GM18507 (cell line): ENCODE measurements at places on chromosomes 1 and 21.

DNA sequence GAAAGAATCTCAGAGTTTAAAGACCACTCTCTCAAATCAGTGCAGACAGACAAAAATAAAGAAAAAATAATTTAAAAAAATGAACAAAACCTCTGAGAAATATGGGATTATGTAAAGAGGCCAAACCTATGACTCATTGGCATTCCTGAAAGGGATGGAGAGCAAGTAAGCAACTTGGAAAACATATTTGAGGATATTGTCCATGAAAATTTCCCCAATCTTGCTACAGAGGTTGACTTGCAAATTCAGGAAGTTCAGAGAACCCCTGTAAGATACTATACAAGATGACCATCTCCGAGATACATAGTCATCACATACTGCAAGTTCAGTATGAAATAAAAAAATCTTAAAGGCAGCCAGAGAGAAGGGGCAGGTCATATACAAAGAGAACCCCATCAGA, 43.7 kb upstream of the IVNS1ABP start:
- no peak for DNase-seq

DNA sequence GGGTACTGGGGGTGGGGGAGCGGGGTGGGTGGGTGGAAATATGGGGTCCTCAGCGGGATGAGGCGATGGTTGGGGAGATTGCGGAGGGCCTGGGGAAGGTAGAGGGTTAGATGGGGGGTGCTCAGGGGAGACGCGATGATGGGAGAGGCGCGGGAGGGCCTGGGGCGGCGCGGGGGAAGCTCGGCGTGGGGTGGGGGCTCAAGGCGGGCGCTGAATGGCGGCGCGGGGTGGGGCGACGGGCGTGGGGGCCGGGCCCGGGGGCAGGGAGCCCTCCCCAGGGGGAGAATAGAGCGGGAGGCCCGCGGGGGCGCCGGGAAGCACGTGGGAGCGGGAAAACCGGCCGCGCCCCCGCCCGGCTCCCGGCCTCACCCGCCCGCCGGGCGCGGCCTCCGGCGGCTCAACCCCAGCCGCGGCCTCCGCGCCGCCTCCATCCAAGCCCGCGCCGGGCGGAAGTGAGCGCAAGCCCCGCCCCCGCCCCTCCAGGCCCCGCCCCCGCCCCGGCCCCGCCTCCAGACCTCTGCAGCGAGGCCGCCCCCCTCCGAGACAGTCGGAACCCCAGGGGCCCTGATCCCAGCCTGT, at the start of gene FAAP20:
FAAP20 (minus strand) TSS at position 454 of the 579 bp plus-strand sequence; CDS start at position 431, 23 bp downstream.
- DNase-seq: peak; percentile 82

GRCh38 chr1:153803470-153804056, 28.4 kb downstream of the SLC27A3 start:
- no peak for DNase-seq

DNA sequence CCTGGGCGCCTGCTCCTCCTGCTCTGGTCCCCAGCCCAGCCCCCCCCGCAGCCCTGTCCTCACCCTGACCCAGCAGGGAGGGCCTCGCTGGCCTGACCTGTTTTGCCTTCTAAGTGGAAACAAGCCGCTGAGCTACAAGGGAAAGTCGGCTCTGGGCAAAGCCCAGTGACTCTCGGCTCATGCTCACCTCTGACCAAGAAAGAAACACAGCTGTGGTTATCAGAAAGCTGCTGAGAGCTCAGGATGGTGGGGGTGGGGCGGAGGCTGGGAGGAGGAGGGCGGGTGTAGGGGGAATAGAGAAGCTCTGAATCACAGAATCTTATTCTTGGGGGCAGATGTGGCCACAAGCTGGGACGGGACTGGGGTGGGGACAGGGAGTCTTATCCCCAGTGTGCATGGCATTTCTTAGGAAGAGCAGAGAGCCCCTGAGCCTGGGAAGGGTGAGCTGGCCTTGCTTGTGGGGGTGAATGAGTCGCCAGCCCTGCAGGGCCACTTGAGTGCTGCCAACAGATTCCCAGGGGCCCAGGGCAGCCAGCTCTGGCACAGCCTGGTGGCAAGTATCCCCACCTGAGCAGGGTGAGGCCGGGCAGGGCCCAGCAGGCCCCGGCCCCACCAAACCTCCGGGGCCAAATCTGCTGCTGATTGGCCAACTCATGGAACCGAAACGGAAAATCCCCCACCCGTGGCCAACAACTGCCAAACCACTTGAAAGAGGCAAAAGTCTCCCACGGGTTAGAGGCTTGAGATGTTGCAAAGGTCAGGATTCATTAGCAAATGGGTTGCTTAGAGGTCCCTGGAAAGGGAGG, 120.6 kb downstream of the SPSB1 start:
- DNase-seq: peak; percentile 75

DNA sequence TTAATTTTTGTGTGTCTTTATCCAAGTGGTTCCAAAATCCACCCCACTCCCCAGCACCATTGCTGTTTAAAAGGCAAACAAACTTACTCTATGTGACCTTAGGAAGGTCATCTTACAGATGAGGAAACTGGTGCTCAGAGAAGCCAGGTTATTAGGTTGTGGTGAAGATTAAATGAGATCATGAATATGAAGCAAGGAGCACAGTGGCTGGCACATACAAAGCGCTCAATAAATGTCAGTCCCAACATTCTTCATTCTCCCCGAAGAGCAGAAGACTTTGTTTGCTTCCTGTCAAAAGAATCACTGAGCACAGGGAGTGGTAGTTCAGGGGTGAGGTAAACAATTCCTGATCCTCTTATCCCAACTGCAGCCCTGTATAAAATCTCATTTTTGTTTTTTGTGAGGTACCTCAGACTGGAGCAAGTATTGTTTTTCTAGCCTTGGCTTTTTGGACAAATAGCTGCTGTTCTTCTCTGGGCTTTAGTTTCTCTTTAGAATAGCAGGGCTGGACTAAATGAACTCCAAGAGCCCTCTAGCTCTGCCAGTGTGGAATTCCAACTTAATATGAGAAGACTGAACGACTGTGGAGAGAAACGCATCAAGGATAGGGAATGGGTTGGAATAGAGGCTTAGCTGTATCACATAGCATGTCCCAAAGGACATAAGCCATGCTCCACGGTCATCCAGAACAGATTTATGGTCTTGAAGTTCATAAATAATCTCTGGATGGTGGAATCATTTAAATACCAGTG, 455.3 kb upstream of the USP24 start:
- no peak for DNase-seq

GRCh38 chr1:25523542-25523941, 19.9 kb upstream of the LDLRAP1 start:
- no peak for DNase-seq

DNA sequence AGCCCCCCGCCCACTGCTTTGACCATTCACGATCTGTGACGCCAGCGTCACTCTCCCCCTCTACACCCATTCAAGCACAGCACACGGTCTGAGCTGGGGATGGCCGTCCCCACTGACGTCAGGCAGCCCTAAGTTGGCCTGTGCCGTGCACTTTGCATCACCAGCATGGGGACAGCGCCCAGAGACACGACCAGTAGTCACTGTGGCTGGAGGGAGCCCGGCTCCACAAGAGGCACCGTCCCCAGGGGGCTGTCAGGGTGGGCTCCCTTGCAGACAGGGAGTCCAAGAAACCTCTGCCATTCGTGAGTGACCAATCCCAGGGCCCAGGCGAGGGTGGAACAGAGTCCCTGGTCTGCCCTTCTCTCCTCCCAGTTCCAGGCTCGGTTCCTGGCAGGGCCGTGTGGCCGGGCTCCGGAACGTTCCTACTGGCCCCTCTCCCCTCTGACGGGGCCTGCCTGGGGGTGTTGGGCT, 2.3 kb downstream of the KRTAP10-8 start:
- DNase-seq: no peak

- no peak for DNase-seq
Observed at GRCh38 chr1:108841703-108842102, 15.2 kb downstream of the AKNAD1 start.

GRCh38 chr21:43736224-43736883, 17.4 kb downstream of the PDXK start:
- DNase-seq: no peak

DNA sequence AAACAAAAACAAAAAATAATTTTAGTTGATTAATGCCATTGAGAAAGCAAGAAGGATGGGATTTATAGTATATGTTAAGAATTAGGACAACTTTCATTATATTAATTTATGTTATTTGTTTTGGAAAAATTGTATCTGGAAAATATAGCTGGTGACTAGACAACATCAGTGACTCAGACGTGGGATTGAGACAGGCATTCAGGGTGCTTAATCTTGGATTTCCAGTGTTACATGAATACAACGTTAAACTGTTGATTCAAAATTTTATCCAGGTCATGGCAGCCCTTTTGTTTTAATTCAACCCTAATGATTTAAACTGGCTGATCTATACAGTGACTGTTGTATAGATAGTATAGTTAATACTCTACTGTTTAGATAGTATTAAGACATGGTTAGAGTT, 827.1 kb upstream of the B3GALT2 start:
- no peak for DNase-seq

- DNase-seq: no peak
Observed at GRCh38 chr1:223413216-223413615, 20.0 kb downstream of the CCDC185 start.

GRCh38 chr1:77672374-77672773, 10.1 kb downstream of the ZZZ3 start:
- DNase-seq: no peak

- no peak for DNase-seq
Observed at GRCh38 chr1:215992620-215993019, 425.5 kb downstream of the KCTD3 start.

- no peak for DNase-seq
Observed at GRCh38 chr21:41508415-41509144, 622 bp upstream of the TMPRSS2 start.

DNA sequence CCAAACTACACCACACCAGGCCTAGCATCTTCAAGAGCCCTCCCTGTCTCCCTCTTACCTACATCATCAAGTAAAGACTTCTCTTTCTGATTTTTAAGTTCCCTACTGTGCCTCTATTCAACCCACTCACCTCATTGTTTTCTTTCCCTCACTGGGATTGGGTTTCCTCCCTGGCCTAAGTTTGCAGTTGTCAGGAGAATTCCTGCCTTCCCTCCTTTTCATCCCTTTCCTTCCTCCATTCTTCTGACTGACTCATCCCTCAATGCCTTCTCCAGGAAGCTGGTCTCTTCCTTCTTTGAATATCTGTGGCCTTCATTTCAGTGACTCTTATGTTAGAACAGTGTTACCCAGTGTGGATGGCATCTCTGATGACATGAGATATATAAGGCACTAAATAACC, 139.9 kb upstream of the KIAA0040 start:
- DNase-seq: no peak

GRCh38 chr1:54118704-54119103, 34.1 kb downstream of the CDCP2 start:
- DNase-seq: no peak

GRCh38 chr1:245645894-245646293, 491.1 kb downstream of the KIF26B start:
- no peak for DNase-seq

DNA sequence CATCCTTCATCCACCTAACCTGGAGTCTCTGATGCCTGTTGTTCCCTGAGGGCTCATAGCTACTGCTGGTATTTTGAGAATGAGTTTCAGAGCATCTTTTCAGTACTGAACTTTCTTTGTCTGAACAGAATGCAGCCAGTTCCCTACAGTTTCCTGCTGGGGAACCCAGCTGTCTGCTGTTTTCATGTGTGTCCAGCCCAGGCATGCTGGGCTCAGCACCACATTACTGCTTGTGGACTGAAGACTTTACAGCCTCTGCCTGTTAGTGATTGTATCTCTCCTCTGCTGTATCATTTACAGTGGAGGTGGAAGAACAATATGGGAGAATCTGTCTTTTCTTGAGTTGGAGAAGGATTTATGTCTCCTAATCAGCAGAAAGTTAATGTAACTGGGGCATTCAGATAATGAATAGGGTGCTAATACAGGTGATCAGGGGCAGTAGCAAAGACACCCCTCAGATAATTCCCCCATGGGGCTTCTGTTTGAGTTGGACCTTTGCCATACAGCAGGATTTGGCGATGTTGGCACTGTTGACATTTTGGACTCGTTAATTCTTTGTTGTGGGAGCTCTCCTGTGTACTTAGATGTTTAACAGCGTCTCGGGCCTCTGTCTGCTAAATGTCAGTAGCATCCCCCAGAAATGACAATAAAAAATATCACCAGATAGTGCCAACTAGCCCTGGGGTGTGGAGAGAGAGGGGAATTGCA, 207.7 kb downstream of the HHAT start:
- DNase-seq: no peak

DNA sequence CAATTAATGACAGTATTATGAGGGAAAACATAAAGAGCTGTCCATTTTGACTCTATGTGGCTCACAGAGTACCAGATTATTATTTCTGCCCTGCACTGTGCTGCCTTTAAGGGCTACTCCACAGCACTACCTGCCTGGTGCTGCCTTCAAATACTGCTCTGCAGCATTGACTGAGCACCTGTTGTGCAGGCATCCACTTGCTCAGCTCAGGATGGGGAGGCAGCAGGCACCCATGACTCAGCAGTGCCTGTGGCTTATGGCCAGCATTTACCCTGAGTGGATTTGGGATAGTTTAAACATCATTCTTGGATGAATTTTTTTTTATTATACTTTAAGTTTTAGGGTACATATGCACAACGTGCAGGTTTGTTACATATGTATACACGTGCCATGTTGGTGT, 953 bp upstream of the KPRP start:
- no peak for DNase-seq

- peak; percentile 62 for DNase-seq
Observed at GRCh38 chr1:9717193-9718005, 65.9 kb downstream of the PIK3CD start.

- DNase-seq: no peak
Observed at GRCh38 chr1:87435484-87435883, 106.8 kb downstream of the LMO4 start.

DNA sequence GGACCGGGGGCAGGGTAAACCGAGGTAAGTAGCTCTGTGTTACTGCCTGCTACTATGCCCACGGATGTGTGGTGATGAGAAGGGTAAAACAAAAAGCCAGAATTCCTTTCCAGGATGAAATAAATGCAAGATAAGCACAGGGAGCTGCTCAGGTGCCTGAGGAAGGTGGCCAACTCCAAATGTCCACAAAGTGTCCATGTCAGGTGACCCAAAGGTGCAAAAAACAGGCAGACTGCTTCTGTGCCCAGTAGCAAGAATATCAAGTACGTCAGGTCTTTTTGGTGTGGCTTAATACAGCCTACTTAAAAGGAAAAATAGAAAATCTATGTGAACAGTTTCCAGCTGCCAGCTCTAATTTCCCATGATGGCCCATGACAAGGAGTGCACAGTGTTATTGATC, 279.3 kb downstream of the SETD4 start:
- no peak for DNase-seq

DNA sequence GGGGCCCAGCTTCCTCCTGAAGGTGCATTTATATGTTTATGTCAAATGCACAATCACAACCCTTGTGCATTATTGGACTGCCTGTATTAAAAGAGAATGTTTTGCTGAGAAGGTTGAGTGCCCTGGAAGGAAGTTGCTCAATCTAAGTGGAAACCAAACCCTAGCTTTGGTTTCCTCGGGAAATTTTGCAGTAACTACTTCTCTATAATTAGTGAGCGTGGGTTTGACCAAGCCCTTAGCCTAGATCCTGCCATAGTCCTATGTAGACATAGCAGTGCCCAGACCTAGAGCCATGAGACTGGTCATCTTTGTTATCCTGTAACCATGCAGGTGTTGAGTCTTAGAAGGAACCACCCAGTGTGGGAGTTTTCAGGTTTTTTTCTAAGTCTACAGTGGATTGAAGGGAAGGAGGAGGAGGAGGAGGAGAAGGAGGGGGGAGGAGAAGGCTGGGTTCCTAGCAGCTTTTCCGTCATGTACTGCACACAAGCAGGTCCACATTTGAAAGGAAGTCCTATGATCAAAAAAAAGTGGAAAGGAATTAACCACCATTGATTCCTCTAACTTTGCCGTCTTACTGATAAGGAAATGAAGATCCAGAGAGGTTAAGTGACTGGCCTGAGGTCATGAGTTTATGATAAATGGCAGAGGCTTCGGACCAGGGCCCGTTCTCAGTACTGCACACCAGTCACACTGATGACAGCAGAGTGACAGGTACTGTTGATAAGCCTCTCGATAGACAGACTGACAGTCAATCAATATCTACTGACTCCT, 72.2 kb upstream of the LYST start:
- DNase-seq: no peak
